ENCODE measurements at places on chromosomes 12 and 14.

- no peak for DNase-seq
Observed at GRCh38 chr12:122834921-122835749, at the start of gene HIP1R. TSS of gene HIP1R (plus strand) at chr12:122835457. CDS start at chr12:122835551, 94 bp downstream.

GRCh38 chr12:131641315-131641714 is 69.6 kb upstream of the SFSWAP start:
- DNase-seq, result no peak

DNA sequence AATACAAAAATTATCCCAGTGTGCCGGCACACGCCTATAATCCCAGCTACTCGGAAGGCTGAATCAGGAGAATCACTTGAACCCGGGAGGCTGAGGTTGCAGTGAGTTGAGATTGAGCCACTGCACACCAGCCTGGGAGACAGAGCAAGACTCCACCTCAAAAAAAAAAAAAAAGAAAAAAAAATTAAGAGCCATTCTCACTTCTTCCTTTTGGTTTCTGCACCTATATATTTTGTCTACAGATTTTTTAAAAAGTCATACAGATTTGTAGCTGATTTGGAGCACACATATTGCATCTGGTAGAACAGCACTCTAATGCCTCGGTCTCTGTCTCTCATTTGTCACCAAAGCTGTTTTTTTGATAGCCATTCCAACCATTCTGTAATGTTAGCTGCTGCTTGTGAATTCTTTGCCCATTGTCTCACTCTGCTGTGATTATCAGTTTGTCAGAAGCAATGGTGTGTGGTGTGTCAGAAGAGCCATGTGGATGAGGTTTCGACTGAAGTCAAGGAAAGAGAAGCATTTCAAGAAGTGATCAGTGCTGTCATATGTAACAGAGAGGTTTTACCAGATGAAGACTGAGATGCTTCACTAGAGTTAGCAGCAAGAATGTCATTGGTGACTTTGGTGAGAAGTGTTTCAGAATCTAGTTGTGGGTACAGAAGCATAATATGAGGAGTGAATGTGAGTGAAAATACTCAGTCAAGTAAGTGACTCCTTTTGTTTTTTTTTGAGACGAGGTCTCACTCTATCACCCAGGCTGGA is 8.7 kb upstream of the KTN1 start:
- no peak for DNase-seq

DNA sequence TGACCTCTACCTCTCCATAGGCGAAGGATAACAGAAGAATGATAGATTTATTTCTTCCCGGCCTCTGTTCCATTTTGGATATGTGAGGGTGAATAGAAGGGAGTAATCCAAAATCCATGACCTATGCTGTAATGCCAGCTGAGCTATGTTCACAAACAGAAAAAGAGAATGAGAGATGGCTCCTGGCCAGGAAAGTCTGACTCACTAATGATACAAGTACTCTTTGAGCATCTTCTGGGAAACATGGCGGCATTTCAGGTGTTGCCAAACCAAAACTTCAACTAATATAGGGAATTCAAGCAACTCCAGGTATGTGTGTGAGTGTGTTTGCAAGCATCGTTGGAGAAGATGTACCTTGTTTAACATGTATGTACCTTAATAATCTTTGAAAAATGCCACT is 55.1 kb downstream of the MED13L start:
- peak; percentile 90 for DNase-seq

GRCh38 chr14:50230701-50231474 is 490 bp downstream of the SOS2 start:
- DNase-seq, result peak; percentile 85

DNA sequence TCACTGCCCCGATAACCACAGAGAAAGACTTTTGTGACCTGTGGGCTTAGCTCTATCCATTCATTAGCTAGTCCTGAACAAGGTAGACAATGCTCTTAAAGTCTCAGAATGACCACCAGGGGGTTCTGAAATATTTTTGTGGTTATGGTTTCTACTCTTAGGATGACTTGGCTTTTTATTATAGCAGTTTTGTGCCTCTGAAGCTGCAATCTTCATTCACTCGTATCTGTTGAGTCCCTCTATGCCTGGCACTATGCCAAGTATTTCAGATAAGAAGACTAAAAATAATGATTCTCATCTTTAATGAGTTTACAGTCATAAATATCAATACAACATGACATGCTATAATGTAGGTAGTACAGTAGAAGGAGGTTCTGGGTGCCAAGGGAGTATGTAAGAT is 130.8 kb upstream of the TRHDE start:
- DNase-seq, result peak; percentile 24

DNA sequence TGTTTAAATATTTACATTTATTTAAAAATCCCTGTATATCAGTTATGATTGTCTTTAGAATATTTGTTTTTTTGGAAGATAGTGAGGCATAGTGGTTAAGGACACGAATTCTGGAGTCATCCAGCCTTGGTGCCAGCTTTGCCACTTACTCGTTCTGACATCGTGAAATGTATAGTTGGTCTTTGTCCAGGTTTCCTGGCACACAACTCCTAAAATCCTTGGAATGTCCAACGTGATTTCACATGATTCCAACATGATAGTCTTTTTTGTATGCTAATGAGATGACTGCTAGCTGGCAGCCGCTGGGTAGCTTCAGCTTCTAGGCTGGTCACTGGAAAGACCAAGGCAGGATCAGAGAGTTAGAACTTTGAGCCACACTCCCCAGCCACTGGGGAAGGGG is 64.8 kb downstream of the PRICKLE1 start:
- no peak for DNase-seq

DNA sequence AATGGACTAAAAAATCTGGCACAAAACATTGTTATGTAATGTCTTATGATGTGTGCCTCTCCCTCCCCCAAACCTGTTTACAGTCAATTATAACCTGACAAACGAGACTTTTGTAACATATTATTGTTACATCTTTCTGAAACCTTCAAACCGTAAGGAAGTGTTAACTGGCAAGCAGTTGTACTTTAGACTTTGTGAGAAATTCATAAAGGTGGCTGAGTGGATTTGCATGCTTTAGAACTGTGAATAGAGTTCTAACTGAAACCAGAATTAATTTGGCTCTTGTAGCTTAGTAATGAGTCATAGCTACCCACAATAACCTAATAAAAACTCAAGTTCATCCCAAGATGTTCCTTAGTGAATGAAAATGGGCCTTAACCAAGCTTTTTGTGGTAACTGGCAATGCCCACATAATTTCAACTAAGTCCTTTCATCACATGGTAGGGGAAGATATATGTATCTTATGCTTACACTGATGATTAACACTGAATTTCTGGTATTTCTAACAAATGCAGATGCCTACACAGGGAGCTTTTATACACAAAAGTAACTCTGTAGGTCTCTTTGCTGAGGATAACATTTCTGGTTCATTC is 29.7 kb downstream of the RAD9B start:
- DNase-seq, result peak; percentile 88

GRCh38 chr12:110104188-110105094 is 19.7 kb upstream of the IFT81 start:
- no peak for DNase-seq

- DNase-seq, result no peak
Observed at GRCh38 chr12:14072987-14073386, 91.6 kb upstream of the GRIN2B start.

DNA sequence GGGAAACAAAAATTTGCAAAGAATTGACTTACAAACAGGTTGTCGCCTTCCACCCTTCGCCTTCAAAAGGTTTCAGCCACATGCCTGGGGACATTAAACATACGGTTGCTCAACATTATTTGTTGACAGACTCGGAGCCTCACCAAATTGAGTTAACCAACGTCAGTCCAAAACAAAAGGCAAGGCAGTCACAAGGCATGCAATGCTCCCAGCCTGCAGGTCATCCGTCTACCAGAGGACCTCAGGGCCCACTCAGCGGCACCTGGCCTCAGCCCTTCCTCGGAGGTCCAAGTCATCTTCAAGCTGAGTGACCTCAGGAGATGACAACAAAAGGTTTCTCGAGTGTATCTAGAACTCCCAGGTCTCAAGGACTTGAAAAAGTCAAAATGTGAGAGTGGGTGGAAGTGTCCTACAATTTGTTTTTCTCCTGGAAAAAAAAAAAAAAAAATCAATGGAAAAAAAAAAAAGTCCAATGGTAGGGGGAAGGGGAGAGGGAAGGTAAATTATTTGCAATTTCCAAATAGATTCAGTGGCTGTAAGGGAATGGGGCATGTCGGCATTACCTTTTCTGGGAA is 64.3 kb downstream of the KDM2B start:
- DNase-seq, result no peak

DNA sequence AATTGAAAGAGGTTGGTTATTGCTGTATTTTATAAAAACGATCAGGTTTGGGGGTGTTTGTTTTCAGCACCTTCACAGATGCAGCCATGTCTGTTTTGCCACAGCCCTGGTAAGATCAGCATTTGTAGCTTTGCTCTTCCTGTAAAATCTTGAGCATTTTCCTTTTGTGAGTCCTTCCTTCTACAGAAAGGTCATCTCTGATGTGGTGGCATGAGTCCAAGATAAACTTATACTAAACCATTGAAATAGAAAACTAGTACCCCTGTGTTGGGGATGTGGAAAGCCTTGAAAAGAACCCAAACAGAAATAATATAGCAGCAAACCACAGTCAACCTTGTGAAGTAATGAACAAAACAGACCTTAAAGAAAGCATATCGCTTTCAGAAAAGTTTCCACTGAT is 85.5 kb downstream of the TGFB3 start:
- no peak for DNase-seq

DNA sequence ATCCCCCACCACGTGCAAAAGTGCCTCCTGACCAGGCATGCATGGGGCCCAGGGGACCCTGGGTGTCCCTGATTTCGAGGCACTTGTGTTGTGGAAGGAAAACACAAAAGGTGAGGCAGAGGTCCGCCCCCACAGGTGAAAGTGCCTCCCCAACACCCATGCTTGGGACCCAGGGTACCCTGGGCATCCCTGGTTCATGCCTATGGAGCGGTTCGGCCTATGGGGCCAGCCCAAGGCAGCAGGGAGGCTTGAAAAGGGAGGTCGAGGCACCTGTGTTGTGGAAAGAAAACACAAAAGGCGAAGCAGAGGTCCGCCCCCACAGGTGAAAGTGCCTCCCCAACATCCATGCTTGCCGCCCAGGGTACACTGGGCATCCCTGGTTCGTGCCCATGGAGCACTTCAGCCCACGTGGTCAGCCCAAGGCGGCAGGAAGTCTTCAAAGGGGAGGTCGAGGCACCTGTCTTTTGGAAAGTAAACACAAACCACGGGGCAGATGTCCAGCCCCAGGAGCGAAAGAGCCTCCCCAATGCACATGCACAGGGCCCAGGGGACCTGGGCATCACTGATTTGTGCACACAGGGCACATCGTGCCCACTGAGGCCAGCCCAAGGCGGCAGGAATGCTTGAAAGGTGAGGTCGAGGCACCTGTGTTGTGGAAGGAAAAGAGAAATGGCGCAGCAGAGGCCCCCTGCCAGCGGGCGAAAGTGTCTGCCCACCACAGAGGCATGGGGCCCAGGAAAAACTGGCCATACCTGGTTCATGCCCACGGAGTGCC is 375.5 kb downstream of the ALG10 start:
- no peak for DNase-seq

DNA sequence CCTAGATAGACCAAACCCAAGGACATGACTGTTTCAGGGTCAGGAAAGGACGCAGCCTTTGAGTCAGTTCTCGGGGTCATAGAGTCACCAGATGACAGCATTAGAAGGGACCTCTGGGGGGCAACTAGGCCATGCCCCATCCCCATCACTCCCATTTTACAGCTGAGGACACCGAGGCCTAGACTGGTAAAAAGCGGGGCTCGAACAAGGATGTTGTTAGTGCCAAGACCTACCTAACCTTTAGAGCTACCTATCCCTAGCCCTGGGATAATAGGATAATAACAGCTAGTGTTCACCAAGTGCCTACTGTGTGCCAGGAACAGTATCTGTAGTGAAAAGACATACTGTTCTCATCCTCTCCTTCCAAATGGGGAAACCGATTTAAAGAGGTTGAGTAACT is 48.7 kb downstream of the PLEKHG3 start:
- no peak for DNase-seq

DNA sequence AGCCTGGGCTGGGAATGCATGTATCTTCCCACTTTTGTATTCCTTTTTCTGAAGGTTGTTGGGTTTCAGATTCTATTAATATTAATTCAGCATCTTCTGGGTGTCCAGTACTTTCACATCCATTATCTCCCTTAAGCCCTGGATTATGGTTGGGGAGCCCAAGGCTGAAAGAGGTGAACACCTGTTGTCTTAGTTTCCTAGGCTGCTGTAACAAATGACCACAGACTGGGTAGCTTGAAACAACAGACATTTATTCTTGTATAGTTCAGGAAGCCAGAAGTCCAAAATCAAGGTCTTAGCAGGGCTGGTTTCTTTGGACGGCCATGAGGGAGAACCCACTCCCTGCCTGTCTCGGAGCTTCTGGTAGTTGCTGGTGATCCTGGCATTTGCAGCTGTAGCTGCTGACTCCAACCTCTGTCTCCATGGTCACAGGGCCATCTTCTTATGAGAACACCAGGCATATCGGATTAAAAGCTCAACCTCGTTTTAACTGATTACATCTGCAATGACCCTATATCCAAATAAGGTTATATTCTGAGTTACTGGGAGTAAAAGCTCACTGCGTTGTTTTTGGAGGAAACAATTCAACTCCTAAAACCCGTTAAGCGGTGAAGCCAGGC is 68.2 kb upstream of the CLMN start:
- no peak for DNase-seq

GRCh38 chr14:103806805-103807204 is 40.6 kb downstream of the PPP1R13B start:
- DNase-seq, result no peak

- DNase-seq, result no peak
Observed at GRCh38 chr12:26114720-26115401, 10.0 kb downstream of the BHLHE41 start.

DNA sequence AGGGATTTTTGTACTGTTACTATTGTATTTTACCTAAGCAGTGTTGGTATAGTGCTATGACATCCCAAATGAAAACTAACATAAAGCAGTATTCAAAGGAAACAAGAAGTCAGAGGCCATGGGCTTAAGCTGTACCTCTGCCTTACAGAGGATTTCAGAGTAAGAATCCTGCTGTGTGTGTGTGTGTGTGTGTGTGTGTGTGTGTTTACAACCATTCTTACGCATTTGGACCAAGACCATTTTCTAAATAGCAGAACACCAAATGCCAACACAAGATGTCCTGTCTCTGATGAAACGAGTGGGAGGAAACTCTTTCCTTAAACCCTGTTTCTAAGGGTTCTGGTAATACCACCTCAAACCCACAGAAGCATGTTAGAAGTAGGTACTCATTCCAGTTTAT is 64.4 kb downstream of the PPP1R36 start:
- no peak for DNase-seq

DNA sequence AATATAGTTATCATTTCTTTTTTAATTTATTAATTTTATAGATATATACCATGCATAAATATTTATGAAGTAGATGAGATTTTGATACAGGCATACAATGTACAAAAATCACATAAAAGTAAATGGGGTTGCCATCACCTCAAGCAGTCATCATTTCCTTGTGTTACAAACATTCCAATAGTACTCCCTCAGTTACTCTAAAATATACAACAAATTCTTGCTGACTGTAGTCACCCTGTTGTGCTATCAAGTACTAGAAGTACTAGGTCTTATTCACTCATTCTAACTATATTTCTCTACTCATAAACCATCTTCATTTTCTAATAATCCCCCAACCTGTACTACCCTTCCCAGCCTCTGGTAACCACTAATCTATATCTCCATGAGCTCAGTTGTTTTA is 432.6 kb upstream of the SYT1 start:
- no peak for DNase-seq

All from mammary epithelial cell (primary cell).